ENCODE measurements at places on chromosomes 5 and 9.

- DNase-seq, result no peak
These were observed 13.3 kb downstream of the DCANP1 start for GRCh38 chr5:135433681-135434426.

- no peak for DNase-seq
These were observed 111.4 kb upstream of the SLC1A3 start for GRCh38 chr5:36494841-36495601.

DNA sequence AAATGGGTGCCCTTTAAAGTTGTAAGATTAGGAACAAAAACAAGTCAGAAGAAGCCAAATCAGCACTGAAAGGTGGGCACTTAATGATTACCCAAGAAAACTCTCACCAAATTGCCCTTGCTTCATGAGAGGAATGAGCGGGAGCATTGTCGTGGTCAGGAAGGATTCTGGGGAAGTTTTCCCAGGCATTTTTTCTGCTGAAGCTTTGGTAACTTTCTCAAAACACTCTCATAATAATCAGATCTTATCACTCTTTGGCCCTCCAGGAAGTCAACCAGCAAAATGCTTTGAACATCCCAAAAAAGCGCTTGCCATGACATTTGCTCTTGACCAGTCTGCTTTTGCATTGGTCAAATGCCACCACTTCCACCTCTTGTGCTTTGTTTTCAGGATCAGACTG lies 10.4 kb upstream of the PCDHGC3 start:
- no peak for DNase-seq

- DNase-seq, result peak; percentile 32
These were observed 21.5 kb downstream of the PLPP7 start for GRCh38 chr9:131310833-131311554.

GRCh38 chr5:34626036-34626435 lies 30.1 kb upstream of the RAI14 start:
- no peak for DNase-seq

DNA sequence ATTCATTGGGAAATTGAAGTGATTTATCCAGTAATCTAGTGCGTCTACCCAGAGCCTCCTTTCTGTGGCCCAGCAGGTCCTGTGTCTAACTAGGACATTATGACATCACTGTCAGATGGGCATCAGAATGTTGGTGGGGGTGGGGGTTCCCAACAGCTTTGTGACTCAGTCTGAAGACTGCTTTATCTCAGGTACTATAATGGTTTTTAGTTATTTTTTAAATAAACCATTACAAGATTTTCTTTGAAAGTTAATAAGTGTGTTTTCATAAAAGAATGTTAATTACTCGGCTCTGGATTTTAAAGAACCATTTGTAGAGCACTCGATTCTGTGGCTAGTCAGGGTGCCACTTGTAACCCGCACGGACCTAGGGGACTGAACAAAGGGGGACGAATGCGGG lies at the start of gene EQTN:
Gene EQTN, minus strand, starts transcription at position 101 of the 400 bp plus-strand sequence. Its CDS starts 95 bp downstream, at position 6.
- DNase-seq, result no peak

GRCh38 chr5:6084376-6084775 lies 294.0 kb downstream of the MED10 start:
- no peak for DNase-seq

All from activated naive CD4-positive, alpha-beta T cell (primary cell).